ENCODE measurements at places on chromosomes 3 and 15.

GRCh38 chr3:148243609-148244008 is 454.1 kb upstream of the AGTR1 start:
- no peak for DNase-seq

DNA sequence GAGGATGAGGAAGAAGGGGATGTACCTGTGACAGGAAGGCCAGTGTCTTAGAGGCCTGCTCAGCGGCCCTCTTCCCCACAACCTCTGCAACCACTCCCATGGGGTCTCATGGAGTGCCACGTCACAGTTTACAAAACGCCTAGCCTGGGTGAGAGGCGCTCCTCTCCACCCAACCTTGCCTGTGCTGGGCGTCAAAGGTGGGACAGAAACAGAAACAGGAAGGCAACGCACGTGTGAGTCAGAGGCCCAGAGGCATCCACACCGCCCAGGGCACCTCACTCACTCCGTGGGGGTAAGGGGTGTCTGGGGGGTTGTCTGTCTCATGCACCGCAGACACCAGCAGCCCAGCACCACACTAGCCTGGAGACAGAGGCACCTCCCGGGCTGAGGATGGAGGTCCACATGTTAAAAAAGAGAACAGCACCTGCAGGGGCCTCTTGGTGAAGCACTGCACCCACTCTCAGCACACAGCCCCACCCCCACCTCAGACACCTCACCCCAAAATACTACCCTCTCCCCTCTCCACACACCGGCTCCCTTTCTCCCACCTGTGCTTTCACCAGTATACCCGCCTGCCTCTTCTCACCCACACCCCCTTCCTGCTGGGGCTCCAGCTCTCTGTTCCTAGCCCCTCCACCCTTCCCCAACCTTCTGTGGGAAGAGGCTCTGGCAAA is 4.7 kb upstream of the CALML4 start:
- no peak for DNase-seq

DNA sequence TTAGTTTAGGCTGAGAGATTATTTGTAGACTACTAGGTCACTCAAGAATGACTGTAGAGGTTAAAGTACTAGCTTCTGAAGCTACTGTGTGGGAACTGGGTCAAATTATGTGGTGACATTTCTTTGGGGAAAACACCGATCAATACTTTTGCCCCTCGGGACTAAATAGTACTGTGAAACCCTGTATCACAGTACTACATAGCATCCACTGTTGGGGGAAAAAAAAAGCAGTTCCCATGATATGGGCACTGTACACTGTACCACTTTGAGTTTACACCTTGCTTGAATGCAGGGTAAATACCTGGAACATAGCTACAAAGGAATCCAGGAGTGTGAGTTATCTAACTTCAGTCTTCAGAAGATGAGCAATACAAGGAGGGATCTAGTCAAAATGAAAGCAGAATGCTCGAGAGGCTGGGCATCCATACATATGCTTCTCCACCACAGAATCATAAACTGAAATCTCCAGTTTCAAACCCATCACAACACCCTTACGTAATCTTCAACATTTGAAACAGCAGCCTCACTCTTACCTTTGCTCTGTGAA is 311.4 kb downstream of the UNC13C start:
- DNase-seq = no peak

- no peak for DNase-seq
Observed at GRCh38 chr3:55434789-55435188, 52.3 kb downstream of the WNT5A start.

- no peak for DNase-seq
Observed at GRCh38 chr3:95899911-95900310, 914.5 kb upstream of the EPHA6 start.

GRCh38 chr3:64623125-64623524 is 64.7 kb downstream of the ADAMTS9 start:
- DNase-seq = no peak

DNA sequence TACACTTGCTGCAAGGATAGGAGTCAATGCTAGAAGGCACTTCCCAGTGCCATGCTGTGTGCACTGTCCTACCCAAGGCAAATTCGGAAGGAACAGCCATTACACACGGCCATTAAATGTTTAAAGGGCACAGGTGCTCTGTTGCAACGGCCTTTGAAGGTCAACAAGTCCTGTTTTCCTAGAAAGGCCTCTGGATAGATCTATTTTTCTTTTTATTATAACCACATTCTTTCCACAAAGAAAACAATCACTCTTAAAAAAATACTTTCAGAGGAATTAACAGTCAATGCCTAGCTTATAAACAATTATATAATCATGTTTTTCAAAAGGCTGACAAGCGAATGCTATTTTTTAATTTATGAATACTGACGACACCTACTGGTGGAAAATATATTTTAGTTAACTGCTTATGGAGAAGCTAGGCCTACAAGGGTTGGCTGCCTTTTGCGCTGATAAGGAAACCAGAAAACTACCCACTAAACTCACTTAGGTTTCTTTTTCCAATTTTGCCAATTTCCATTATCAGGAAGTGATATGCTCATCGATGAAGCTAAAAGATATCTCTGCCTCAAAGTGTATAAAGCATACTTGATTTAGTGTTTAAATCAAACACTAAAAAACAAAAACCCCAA is 2.4 kb downstream of the ARHGEF3 start:
- DNase-seq = no peak

GRCh38 chr15:75054172-75054897 is 30.9 kb downstream of the PPCDC start:
- DNase-seq = no peak

DNA sequence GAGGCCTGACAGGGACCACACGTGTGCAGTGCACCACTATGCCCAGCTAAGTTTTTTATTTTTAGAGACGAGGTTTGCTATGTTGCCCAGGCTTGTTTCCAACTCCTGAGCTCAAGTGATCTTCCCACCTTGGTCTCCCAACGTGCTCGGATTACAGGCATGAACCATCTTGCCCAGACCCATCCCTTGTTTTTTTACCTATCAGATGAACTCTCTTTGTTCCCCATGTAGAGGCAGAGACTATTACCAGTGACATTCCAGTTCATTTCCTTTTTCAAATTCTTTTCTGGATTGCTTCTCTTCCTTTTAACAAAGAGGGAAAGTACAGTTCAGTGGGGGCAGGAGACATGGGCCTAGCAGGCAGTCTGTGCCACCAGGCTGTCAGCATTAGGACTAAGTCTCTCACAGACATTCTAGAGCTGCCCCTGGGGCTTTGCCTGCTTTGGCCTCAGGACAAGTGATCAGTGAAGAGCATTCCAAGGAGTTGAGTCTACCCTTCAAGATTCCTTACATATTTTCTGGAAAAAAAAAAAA is 103.5 kb upstream of the SLC7A14 start:
- no peak for DNase-seq

DNA sequence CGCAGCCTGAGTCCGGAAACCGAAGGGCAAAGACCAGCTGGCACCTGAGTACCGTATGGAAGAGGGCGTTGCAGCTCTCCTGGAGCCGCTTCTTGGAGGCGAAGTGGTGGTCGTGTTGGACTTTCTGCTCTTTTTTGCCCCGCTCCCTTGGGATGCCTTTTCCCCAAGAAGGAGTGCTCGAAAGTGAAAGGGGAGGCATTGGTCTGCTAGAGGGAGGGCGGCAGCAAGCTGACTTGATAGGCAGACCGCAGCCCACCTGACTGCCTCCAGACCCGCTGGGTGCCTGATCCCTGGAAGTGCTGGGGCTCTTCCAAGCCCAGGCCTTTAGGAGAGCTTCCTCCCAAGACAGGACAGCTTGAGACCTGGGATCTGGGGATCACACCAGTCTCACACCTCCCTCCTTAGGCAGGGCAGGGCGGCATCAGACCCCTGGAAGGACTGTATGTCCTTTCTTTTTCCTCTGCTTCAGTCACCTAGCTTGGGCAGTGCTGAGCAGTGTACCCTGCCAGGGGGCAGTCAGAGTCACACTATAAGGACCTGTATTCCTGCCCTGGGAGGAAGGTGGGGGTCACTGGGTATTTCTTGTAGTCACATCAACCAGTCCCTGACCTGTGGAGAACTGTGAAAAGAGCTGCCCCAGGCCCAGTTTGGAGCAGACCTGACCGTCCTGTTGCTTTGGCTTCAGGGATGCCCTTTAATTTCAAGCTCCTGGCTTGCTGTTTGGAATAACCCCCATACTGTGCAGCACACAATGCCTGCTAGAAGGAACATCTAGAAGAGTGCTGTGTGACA is 2.1 kb downstream of the ACVR2B start:
- DNase-seq = no peak

- no peak for DNase-seq
Observed at GRCh38 chr3:80537680-80538079, 769.9 kb upstream of the ROBO1 start.

GRCh38 chr3:52998771-52999513 is 46.9 kb downstream of the SFMBT1 start:
- no peak for DNase-seq

- DNase-seq = no peak
Observed at GRCh38 chr3:127661600-127661999, 11.2 kb upstream of the ABTB1 start.

- DNase-seq = no peak
Observed at GRCh38 chr15:48915861-48916260, 37.9 kb downstream of the EID1 start.

GRCh38 chr3:150105025-150105424 is 134.3 kb upstream of the PFN2 start:
- DNase-seq = no peak

DNA sequence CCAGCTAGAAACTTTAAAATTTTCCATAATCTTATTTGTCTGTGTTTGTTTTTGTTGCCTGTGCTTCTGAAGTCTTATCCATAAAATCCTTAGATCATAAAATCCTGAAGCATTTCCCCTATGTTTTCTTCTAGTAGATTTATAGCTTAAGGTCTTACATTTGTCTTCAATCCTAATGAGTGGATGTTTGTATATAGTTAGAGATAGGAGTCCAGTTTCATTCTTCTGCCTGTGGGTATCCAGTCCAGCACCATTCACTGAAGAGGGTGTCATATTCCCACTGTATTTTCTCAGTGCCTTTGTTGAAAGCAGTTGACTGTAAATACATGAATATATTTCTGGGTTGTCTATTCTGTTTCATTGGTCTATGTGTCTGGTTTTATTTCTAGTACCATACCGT is 44.8 kb upstream of the SPSB4 start:
- no peak for DNase-seq

DNA sequence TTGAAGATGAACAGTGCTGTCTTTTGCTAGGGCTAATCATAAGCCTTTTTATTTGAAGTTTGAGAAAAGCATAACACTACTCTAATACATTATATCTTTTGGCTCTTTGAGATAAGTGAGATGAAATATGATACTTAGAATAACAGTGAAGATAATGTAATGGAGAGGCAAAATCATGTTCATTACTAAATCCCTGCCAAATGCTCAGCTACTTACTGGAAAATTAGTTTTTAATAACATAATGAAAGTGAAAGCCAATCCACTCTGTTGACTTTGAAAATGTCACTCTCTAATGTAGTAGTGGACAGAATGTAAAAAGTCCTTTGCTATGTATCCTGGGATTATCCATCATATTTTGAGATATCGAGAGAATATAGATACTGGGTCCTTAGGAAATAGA is 35.9 kb upstream of the MYH15 start:
- no peak for DNase-seq

- DNase-seq = no peak
Observed at GRCh38 chr3:62375655-62376453, 2.5 kb upstream of the FEZF2 start.

GRCh38 chr3:173301647-173302046 is 95.9 kb upstream of the NLGN1 start:
- no peak for DNase-seq

DNA sequence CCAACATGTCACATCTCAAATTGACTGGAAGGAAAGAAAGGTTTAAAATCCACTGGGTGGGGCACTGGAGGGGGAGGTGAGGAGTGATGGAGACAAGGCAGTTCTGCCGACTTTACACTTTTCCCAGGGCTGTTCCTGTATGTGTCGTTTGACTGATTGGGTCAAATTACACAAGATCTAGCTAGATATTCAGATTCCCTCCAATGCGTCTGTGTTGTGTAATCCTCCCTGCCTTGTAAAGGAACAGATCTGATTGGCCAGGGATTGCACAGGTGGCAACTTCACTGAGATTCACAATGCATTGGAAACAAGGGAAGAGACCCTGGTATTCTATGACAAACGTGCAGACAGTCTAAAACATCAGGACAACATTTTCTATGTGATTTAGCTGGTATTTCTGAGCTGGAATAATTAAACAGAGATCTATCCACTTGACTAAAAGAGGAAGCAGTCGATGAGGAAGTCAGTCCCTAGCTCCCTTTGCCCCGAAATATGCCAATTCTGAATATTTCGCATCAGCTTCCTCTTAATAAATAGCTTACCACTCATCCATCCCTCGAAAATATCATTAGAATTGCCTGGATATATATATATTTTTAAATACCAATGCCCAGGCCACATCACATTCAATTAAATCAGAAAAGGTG is 312.9 kb downstream of the RORA start:
- no peak for DNase-seq

GRCh38 chr15:89018207-89018606 is 70.0 kb upstream of the ABHD2 start:
- no peak for DNase-seq

GRCh38 chr15:23854203-23854911 is 167.3 kb upstream of the NDN start:
- DNase-seq = no peak

GRCh38 chr3:33597257-33597689 is 120.8 kb downstream of the CLASP2 start:
- no peak for DNase-seq

DNA sequence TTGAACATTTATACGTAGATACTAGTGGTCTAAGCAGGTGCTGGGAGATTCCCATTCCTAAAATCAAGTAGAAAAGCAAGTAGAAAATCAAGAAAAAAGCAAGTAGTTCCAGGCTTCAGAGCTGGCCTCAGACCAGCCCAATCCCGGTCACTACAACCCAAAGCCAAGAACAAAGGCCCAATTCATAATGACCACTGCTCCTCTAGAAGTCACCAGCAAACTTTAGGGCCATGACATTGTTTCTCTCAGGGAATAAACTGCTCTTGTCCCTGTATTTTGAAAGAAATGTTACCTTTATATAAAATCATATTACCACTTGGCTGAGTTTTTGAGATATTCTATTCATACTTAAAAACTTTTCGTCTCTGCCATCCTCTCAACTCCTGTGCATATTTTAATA is 106.3 kb upstream of the IL12A start:
- no peak for DNase-seq
